ENCODE measurements at places on chromosomes 5 and 9. TPM values are rescaled to one million over a fixed set of nuclear protein-coding genes. Genes with fewer than 3 reads are reported as not detected.

- no peak overlapping the region for H3K4me3 ChIP-seq
- H3K4me1 ChIP-seq: no peaks in the 10 kb centered on the region
- no peak for DNase-seq
- no peaks in the 10 kb centered on the region for H3K36me3 ChIP-seq
- no peak overlapping the region for H3K27ac ChIP-seq
- H3K27me3 ChIP-seq: no peaks in the 10 kb centered on the region
Observed at GRCh38 chr5:169842699-169843098, 137.6 kb downstream of the INSYN2B start.

DNA sequence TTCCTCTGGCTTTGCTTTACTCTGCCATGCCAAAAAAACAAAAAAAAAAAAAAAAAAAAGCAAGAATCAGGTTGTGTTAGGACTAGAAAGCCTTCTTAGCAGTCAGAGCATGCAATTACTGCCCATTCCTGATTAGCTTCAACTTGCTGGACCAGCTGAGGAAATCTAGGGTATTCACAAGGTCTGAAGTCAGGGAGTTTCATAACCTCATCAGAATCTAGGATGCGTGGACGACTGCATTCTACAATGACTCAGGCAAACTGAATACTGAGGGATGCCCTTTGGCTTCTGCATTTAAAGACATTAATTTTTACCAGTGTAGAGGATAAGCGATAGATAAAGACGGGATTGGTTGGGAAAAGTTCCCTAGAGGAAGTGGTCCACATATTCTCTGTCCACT is 39.2 kb upstream of the SHOC1 start:
- no peak overlapping the region for H3K27ac ChIP-seq
- H3K4me1 ChIP-seq: no peaks in the 10 kb centered on the region
- no peak for DNase-seq
- no peaks in the 10 kb centered on the region for H3K36me3 ChIP-seq
- no peak overlapping the region for H3K4me3 ChIP-seq

DNA sequence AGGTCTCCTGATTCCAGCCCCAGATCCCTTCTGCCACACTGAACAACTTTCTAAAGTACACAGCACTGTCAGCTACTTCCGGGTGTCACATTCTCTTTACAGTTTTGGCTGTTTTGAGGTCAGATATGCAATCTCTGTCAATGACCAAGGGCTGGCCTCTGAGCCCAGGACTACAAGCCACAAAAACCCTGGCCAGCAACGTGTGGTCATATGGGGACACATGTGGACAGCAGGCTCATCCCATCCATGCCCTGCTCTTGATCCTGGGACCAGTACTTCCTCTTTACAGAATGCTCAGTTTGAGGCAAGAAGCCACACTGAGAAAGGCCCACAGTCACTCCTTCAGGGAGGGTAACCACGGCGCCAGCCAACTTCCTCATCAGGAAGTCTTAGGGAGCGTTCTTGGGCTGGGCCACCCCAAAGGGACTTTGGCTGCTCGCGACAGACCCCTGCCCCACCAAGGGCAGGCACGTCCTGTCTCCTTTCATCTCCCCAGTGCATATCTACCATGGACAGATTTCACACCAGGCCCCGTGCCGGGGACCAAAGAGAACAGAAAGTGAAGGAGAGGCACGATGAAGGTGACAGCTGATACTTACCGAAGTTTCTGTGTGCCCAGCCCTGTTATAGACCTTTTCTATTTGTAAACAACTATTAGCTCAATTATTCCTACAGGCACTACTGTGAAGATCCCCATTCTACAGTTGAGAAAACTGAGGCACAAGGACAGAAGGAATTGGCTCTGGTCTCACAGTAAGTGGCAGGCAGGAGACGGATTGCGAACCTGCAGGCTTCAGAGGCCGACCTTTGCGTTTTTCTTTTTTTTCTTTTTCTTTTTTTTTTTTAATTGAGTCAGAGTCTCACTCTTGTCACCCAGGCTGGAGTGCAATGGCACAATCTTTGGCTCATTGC is 37.3 kb downstream of the STK10 start:
- H3K36me3 ChIP-seq: peaks cover 78% of the 10 kb centered on the region
- H3K4me3 ChIP-seq: no peak overlapping the region
- peaks cover 43% of the 10 kb centered on the region for H3K4me1 ChIP-seq
- no peaks in the 10 kb centered on the region for H3K27me3 ChIP-seq

GRCh38 chr9:682633-683508 is 158.6 kb upstream of the DMRT1 start:
- no peaks in the 10 kb centered on the region for H3K27me3 ChIP-seq
- no peaks in the 10 kb centered on the region for H3K36me3 ChIP-seq
- H3K4me3 ChIP-seq: no peak overlapping the region
- DNase-seq: no peak
- no peak overlapping the region for H3K27ac ChIP-seq

- no peaks in the 10 kb centered on the region for H3K27me3 ChIP-seq
- no peaks in the 10 kb centered on the region for H3K36me3 ChIP-seq
- H3K4me3 ChIP-seq: no peak overlapping the region
Observed at GRCh38 chr9:90722071-90722470, 79.4 kb upstream of the DIRAS2 start.

- H3K27me3 ChIP-seq: no peaks in the 10 kb centered on the region
- H3K4me1 ChIP-seq: peaks cover 5% of the 10 kb centered on the region
- no peak overlapping the region for H3K4me3 ChIP-seq
Observed at GRCh38 chr9:137449931-137450538, 8.9 kb upstream of the ENTPD8 start.

C9orf153 gene
- not detected for total RNA-seq
